ENCODE measurements at places on chromosomes 1 and 21.

GRCh38 chr1:27139980-27140379 is 14.9 kb downstream of the SLC9A1 start:
- DNase-seq = no peak

DNA sequence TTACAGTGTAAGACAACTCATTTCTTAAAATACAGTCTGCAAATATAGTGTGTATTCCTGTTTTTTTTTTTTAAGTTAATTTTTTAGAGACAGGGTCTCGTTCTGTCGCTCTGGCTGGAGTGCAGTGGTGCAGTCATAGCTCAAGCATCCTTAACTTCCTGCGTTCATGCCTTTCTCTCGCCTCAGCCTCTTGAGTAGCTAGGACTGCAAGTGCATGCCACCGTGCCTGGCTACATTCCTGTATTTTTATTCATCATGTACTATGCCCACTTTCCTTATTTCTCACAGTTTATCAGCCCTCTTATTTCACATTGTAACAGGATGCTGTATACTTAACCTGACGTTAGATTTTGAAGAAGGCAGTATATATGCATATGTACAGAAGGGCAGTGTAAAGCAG is 26.7 kb downstream of the MIER1 start:
- no peak for DNase-seq

- DNase-seq = no peak
Observed at GRCh38 chr21:43997766-43998742, 14.1 kb upstream of the TRAPPC10 start.

- no peak for DNase-seq
Observed at GRCh38 chr1:117598489-117598888, 7.4 kb upstream of the TENT5C start.

- no peak for DNase-seq
Observed at GRCh38 chr1:184752656-184753055, 2.0 kb downstream of the EDEM3 start.

DNA sequence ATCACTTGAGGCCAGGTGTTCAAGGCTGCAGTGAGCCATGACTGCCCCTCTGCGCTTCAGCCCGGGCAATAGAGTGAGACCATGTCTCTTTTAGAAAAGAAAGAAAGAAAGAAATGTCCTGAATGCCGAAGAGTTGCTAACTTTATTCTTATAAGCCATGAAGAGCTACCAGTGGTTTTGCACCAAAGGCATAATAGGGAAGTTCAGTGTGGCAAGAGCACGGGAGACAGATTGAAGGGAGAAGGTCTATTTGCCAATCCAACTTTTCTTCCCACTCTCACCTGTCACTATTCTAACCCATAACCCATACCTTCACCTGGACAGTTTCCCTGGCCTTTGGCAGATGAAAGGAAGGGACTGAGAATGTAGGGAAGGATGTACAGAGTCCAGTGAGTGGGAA is 4.4 kb upstream of the PEA15 start:
- DNase-seq = no peak

DNA sequence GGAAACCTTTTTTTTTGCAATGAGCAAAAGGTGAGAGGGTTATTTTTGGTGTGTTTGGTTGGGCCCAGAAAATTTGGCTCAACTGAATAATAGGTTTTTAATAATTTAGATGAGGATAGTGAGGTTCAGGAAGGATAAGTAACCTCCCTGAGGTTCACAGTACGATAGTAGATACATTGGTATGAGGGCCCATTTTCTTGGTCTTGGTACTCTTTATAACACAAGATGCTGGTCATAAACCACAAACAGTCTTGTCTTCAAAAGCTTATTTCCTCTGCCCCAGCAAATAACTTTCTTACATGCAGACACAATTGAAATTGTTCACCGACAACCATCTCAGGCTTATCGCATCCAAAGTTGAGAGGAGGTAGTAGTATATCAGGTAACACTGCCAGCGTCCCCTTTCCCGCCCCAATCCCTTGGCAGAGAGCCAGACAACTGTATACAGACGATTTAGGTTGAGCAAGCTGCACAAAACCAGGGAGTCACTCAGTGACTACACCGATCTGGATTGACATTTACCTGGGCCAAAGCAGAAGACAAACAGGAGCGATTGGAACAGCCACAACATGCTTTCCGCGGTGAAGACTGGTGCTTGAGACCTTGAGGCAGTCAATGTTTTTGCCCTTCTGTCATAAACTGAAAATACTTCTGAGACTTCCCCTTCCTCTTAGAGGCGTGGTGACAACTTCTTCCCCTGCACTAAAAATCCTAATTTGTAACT is at the start of gene SLAMF6:
Gene SLAMF6, minus strand, starts transcription at position 634 of the 724 bp plus-strand sequence. Its CDS starts 63 bp downstream, at position 571.
- no peak for DNase-seq

GRCh38 chr1:89273324-89273778 is 691 bp upstream of the GBP5 start:
- no peak for DNase-seq

DNA sequence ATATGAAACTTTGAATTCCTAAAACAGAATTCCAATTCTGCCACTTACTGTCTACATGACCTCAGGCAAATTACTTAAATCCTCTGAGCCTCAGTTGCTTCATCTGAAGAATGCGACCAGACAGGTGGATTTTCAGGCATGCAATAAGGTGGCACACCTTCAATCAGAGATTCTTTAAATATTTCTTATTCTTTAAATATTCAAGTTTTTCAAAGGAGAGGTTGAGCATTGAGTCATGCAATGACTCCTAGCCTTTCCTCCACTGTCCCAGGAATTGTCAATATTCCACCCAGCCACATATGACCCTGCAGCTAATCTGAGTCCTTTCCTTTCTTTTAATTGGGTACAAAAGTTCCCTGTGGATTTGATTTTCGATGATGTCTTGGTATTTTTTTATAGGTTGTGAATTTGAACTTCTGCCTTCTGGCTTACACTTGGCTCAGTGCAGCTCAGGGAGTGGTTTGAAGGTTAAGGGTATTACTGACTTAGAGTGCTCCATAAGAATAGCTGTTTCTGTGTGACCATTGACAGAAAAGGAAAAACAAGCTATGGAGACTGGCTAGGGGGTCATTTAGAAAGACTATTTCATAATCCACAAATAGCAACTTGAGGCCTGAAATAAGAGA is 52.2 kb upstream of the PRDX6 start:
- DNase-seq = no peak

GRCh38 chr1:220999872-221000863 is 120.9 kb downstream of the HLX start:
- no peak for DNase-seq

DNA sequence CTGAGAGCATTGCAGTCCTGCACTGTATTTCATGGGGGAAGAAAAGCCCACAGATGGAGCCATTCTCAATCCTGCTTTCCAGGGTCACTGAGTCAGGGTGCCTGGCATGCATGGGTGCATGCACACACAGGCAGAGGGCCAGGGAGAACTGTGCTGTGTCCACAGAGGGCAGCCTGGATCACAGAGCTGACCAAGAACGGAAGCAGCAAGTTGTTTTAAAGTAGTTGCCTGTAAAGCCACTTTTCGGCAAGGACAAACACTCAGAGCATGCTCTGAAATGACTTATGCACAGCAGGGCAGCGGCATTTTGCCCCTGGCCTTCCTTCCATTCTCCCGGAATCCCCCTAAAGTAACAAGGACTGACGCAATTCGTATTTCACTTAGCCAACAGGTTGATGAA is 3.6 kb downstream of the ERG start:
- no peak for DNase-seq

DNA sequence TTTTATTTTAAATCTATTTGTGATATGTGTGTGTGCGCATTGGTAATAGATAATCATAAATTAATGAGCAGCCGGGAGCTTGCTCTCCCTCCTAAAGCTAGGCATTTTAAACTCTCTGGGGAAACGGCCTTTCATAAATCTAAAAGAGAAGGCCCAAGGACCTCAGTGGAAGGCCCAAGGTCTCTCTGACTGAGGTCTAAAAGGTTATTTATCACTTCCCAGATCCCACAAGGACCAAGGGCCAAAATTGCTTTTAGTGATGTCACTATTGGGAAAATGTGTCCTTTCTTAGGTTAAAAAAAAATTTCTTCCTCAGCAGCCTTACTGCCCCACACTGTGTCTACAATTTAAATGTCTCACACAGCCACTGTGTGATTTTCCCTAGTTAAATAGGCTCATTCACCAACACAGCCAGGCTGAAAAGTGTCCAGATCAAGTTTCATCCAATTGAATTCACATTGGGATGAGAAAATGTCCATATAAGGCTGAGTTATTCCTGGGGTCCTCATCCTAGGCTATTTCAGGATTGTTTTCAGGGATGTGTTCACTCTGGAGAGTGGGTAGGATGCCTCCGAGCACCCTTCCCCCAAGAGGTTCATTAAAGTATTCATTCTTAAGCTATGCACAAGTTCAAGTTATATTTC is 46.1 kb downstream of the SLC44A3 start:
- no peak for DNase-seq

DNA sequence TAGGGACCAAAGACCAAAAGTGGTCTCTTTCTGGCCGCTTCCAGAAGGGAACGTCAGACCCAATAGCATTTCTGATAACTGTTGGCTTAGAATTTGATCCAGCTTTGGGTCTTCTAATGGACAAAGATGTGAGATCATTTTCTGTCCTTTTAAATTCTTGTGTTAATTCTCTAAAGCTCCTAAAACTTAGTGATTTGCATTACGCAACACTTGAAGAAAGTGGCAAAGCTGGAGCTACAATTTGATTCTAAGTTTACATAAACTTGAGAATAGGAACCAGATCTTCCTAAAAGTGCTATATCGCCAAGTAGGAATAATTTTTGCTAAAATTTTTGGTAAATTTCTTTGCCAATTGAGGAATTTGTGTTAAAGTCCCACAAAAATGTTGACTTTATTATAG is 21.6 kb upstream of the PLA2G4A start:
- DNase-seq = no peak

DNA sequence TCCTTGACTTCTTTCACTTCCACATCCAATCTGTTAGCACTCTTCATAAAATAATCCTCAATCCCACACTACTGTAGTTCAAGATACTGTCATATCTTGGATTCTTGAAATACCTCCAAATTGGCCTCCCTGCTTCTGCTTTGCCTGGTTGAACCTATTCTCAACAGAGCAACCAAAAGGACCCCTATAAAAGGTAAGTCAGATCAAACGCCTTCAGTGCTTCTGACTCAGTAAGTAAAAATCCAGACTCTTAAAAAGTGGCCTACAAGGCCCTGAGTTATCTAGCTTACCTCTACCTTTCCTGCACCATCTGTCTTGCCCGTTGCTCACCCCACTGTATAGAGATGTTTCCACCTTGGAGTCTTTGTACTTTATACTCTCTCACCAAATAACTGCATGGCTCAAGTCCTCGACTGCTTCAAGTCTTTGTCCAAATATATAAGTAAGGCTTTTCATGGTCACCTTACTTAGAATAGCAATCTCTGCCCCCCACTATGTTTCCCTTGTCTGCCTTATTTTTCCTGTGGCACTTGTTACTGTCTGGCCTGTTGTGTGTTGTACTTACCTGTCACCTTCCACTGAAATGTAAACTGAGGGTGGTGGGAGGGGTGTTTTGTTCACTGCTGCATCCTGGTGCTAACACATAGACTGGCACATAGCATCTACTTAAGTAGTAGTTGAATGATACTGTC is 5.1 kb upstream of the PIGV start:
- no peak for DNase-seq

DNA sequence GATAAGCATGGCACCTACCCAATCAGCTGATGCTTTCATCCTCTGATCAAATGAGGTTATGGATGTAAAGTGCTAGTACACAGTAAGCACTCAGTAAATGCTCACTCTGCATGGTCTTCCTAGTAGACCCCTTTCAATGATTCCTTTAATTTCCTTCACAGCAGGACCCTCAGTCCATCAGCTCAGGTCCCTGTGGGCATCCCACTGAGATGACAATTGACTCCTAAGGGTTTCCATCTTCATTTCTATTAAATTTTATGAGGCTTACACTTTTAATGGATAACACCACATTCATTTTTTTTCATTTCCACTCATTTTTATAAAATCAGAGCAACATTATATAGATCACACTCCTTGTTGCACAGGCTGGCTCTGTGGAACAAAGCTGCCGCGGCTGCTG is 12.8 kb downstream of the RHOU start:
- no peak for DNase-seq

GRCh38 chr1:230708631-230709580 is 5.0 kb downstream of the AGT start:
- DNase-seq = no peak

GRCh38 chr1:186875896-186876835 is 47.4 kb downstream of the PLA2G4A start:
- no peak for DNase-seq

DNA sequence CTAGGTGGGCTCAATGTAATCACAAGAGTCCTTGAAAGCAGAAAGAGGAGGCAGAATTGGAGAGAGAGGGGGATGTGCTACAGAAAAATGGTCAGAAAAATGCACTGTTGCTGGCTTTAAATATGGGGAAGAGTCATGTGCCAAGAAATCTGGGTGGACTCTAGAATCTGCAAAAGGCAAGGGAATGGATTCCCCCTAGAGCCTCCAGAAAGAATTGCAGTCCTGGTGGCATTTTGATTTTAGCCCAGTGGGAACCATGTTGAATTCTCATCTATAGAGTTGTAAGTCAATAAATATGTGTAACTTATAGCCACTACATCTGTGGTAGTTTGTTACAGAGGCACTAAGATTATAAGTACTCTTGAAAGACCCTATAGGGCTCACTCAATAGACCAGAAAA is 210.3 kb downstream of the ASTN1 start:
- no peak for DNase-seq

DNA sequence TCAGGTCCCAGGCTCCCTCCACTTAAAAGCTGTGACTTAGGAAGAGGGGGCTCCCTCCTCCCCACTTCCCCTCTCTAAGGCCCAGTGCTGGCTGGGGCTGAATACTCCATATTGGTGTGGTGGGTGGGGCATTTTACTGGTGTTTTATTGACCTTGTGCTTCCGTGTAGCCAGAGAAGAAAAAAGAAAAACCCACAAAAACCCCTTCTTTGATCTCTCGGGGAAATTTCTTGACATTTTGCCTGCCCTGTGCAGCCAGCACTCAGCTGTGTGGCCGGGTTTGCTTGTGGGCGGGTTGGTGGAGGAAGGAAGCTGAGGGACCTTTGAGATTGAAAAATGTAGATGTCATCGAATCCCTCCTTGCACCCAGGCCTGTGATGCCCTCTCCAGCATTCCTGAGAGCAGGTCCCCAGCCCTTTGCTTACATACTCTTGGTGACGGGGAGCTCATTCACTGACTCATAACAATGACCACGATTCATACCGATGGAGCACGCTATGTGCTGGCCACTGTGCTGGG is 24.8 kb downstream of the TNFRSF8 start:
- DNase-seq = no peak

- DNase-seq = no peak
Observed at GRCh38 chr1:110190282-110190929, 19.7 kb upstream of the KCNC4 start.

- no peak for DNase-seq
Observed at GRCh38 chr1:63732666-63733065, 41.2 kb upstream of the ROR1 start.

GRCh38 chr1:172427191-172427590 is 6.7 kb downstream of the C1orf105 start:
- DNase-seq = no peak

Measured in iPS DF 19.7 (cell line).